ENCODE measurements at places on chromosomes 13 and 19. TPM values are rescaled to one million over a fixed set of nuclear protein-coding genes. Genes with fewer than 3 reads are reported as not detected.

DNA sequence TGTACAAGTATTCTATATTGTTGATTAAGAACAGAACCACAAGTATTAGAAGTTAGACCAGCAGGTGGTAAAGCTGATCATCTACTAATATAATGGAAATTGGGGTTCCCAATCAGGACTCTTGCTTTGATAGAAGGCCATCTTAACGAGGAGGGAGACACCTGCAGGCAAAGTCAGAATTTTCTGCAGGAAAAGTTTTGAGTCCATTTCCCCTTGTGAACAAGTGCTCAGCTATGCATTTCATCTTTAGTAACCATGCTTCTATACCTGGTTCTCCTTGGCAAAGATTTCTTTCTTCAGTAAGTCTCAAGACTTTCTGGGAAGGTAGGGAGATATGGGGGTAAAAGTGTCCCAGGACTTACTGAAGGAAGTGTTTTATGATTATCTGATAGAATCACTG is 36.1 kb upstream of the USPL1 start:
- H3K27me3 ChIP-seq, result no peaks in the 10 kb centered on the region
- no peak for DNase-seq
- no peaks in the 10 kb centered on the region for H3K4me1 ChIP-seq
- H3K27ac ChIP-seq, result no peak overlapping the region
- H3K4me3 ChIP-seq, result no peak overlapping the region
- no peaks in the 10 kb centered on the region for H3K36me3 ChIP-seq

The IGSF23 gene
- polyA plus RNA-seq, result 0.21 TPM

GRCh38 chr13:52405767-52406494 is at the start of gene THSD1:
TSS of gene THSD1 (minus strand) at chr13:52406172. CDS start at chr13:52402600, 3,572 bp downstream.
- H3K27me3 ChIP-seq, result peaks cover 26% of the 10 kb centered on the region
- H3K27ac ChIP-seq, result no peak within 1 kb of the TSS
- peak within 1 kb of the TSS; percentile 52 for H3K4me3 ChIP-seq
- peaks cover 12% of the 10 kb centered on the region for H3K4me1 ChIP-seq

The HIPK4 gene
- not detected for polyA plus RNA-seq

DNA sequence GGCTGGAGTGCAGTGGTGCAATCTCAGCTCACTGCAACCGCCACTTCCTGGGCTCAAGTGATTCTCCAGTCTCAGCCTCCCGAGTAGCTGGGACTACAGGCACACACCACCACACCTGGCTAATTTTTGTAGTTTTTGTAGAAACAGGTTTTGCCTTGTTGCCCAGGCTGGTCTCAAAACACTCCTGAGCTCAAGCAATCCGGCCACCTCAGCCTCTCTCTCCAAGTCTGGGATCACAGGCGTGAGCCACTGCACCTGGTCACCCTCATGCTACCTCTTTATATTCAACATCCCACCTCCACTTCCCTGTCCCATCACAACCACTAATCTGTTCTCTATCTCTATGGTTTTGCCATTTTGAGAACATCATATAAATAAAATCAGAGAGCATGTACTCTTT is 155.7 kb downstream of the PTPRS start:
- no peak for DNase-seq
- no peak overlapping the region for H3K4me3 ChIP-seq
- H3K4me1 ChIP-seq, result no peaks in the 10 kb centered on the region

The GSX1 gene
- polyA plus RNA-seq, result not detected

Data from hepatocyte (in vitro differentiated cells).